ENCODE measurements at places on chromosomes 1 and 21.

DNA sequence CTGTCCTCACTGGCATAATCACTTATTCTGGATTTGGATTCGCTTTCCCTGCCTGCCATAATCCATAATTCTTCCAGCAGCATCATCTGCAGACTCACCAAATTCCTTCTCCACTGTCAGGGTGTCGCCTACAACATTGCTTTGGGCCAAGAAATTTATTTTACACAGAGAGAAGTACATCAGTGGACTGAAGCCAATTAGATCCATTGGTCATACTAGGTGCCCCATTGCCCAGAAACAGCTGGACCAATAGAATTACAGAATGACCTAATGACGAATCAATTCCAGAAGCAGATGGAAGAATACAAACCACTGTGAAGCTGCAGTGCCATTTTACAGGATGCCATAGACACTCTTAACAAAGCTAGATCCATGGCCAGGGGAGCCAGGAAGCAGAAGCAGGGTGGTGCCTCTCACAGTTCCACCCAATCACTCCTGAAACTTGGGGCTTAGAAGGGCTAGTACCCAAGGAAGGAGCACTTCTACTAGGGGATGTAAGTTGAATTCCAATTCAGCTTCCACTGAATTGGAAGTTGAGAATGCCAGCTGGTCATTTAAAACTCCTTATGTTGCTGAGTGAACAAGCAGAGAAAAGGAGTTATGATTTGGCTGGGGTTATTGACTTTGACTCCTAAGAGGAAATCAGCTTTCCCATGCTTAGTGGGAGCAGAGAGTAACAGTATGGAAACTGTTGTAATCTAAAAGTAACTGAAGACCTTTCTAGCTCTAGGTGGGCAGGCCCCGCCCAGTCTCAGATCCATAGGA, 44.0 kb downstream of the EDN2 start:
- DNase-seq: no peak

DNA sequence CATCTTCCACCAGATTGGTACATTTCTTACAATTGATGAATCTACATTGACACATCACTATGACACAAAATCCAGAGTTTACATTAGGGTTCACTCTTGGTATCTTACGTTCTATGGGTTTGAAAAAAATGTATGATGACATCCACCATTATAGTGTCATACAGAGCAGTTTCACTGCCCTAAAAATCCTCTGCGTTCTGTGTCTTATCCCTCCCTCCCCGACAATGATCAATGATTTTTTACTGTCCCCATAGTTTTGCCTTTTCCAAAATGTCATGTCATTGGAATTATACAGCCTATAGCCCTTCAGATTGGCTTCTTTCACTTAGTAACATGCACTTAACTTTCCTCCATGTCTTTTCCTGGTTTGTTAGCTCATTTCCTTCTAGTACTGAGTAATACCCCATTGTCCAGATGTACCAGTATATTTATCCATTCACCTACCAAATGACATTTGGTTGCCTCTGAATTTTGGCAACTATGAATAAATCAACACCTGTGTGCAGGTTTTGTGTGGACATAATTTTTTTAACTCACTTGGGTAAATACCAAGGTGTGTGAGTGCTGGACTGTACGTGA, 80.9 kb upstream of the CDC42BPA start:
- DNase-seq: no peak

- DNase-seq: no peak
Measured at GRCh38 chr1:227388214-227389168, 70.2 kb upstream of the CDC42BPA start.

DNA sequence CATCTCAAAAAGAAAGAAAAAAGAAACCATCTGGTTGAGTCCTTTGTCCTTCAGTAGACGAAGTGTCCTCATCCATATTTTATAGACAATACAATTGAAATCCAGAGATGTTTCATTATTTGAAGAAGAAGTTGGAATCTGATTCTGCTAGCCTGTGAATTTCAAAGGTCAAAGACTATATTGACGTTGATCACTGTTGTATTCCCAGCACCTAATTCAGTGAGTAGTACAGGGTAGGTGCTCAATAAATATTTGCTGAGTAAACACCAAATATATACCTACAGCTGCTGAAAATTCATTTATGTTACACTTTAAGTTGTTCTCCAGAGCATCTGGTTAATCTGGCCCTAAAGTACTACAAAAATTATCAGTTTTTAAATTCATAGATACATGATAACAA, 135.2 kb downstream of the CACNA1E start:
- no peak for DNase-seq

- no peak for DNase-seq
Measured at GRCh38 chr1:202858331-202858730, 30.6 kb downstream of the RABIF start.

DNA sequence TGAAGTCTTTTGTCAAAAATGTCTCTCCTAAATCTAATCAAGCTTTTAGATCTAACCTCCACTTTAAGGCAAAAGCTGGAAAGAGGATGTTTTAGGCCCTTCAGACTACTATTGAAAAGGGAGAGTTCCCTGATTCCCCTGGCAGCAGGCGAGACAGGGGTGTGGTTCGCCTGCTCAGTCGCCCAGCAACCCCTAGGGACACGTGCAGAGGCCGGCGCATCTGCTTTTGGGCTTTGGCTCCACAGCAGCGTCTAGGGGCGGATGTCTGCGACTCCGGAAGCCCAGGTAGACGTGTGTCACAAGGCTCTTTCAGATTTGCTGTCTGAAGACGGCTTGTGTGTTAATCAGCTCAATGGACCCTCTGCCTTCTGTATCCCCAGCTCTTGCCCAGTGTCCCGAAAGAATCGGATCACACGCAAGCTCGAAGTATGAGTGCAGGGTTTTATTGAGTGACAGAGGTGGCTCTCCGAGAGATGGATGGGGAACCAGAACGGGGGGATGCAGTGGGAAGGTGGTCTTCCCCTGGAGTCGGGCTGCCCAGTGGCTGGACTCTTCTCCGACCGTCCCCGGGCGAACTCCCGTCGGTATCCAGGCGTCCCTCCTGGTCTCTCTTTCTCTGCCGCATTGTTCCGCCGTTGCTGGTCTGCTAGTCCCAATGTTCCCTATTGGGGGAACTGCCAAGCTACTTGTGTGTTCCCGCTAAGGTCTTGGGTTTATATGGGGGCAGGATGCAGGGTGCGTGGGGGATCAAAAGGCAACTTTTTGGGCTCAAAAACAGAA, 45.5 kb downstream of the OLFML2B start:
- DNase-seq: no peak

- DNase-seq: no peak
Measured at GRCh38 chr1:81617308-81617967, 183.3 kb upstream of the ADGRL2 start.

GRCh38 chr1:41777695-41778094, 141.0 kb downstream of the HIVEP3 start:
- DNase-seq: no peak

DNA sequence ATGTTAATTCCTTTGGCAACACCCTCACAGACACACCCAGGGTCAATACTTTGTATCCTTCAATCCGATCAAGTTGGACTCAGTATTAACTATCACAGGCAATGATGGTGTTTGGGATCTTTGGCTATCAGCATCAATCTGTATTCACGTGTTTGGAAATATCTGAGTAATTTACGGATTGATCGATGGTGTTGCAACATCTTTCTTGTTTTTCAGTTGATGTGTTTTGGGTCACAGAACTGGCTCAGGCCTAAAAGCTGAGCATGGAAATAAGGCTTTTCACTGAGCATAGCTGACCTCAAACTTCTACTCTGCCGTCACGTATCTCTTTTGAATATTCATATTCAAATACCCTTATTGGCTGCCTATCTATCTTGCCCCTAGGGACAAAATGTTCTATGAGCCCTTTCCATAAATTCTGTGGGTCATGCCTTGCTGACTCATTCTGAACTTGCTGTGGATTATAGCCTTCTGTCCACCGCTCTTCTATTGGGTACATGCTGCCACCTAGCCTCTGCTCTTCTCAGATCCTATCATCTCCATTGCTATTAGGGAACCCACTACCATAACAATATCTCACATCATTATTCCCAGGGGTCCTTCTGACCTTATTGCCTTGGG, 156.0 kb downstream of the PDE4B start:
- no peak for DNase-seq

- DNase-seq: no peak
Measured at GRCh38 chr1:43874716-43875115, 58.9 kb upstream of the ARTN start.

- DNase-seq: no peak
Measured at GRCh38 chr1:191696354-191696753, 461.9 kb upstream of the RGS18 start.

GRCh38 chr1:169588785-169589485, 2.7 kb upstream of the F5 start:
- no peak for DNase-seq

DNA sequence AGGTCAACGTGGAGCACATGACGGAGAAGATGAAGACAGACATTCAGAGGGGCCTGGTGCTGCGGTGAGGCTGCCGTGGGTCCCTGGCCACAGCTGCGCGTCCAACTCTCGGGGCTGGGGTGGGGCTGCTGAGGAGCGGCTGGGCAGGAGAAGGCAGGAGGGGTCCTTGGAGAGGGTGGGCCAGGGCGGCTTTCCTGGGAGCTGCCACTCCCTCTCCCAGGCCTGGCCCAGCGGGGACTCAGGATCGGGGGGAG, 14.4 kb downstream of the CFAP410 start:
- no peak for DNase-seq

DNA sequence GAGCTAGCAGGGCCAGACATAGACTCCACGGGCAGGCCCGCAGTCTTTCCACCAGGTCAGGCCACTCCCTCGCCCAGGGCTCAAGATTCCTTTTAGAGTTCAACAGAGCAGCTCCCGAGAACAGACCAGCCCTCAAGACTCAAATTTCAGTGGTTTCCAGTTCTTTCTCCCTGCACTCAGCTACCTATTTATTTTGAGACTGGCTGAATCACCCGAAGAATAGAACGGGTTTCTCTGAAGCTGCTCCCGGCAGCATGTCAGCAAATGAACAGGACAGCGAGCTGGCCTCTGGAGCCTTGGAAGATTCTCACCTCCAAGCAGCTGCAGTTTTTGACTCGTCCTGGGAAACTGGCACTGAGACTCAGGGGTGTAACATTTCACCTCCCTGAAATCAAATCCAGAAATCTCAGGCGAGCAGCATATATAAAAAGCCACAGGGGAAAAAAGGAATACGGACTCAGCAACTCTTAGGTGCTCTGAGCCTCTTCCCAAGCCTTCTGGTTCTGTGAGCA, 177.9 kb downstream of the CLIC6 start:
- no peak for DNase-seq

DNA sequence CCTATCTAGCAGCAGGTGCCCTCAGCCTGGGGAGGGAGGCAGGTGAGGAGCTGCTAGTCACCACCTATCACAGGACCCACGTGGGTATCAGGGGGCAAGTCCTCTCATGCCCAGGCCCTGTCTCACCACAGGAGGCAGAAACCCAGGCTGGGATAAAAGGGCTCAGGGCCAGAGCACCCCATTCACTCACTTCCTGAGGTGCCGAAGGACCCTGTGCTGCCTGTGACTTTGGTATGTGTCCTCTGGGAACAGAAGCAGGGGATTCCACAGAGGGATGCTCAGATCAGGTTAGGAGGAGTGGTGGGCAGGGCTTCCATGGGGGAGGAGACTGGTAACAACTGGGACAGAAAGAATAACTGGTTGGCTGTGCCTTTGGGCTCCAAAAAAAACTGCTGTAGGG, at the start of gene LCE1E:
Gene LCE1E, plus strand, starts transcription at position 181 of the 400 bp plus-strand sequence. CDS start 1,043 bp downstream, outside the sequence.
- no peak for DNase-seq

DNA sequence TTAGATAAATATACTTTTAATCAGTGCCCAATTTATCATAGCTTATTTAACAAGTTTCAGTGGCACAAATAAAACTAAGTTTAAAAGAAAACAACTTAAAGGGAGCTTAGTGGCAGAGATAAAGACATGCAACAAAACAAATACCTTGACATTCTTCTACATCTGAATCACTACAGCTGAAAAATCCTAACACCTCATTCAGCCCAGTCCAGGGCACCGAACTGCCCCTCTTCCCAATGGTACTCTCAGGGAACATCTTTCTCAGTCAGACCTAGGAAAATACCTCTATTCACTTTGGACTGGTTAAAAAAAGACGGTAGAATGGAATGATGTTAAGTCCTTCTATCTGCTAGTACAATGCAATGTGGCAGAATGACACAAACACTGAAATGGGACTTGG, 8.3 kb downstream of the OTUD7B start:
- DNase-seq: no peak

- DNase-seq: no peak
Measured at GRCh38 chr1:87928623-87929022, 599.9 kb downstream of the LMO4 start.

DNA sequence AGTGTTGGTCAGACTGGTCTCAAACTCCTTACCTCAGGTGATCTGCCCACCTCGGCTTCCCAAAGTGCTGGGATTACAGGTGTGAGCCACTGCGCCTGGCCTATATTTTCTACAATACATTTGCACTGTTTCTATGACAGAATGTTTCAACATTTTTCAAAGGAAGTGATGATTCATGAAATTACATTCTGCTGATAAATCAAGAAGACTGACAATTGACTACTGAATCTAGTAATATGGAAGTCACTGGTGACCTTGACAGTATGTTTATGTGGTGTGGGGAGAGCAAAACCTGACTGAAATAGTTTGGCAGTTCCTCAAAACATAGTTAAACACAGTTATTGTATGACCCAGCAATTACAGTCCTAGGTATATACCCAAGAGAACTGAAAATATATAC, 18.1 kb downstream of the LRIF1 start:
- DNase-seq: no peak

DNA sequence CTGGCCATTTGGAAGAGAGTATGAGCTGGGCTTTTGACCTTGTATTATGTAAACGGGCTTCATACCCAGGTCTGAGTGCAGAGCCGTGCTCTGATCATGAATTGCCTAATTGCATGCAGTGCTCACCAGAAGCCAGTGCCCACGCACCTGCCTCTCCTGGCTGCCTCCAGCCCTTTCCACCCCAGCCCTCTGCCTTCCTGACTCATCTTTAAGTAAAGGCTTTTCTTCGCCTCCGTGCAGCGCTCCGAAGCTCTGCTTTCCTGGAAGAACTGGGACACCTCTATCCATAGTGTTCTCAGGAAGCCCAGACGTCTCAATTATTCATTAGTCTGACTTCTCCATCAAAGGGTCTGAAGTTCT, 413.7 kb downstream of the PTPRU start:
- DNase-seq: no peak

DNA sequence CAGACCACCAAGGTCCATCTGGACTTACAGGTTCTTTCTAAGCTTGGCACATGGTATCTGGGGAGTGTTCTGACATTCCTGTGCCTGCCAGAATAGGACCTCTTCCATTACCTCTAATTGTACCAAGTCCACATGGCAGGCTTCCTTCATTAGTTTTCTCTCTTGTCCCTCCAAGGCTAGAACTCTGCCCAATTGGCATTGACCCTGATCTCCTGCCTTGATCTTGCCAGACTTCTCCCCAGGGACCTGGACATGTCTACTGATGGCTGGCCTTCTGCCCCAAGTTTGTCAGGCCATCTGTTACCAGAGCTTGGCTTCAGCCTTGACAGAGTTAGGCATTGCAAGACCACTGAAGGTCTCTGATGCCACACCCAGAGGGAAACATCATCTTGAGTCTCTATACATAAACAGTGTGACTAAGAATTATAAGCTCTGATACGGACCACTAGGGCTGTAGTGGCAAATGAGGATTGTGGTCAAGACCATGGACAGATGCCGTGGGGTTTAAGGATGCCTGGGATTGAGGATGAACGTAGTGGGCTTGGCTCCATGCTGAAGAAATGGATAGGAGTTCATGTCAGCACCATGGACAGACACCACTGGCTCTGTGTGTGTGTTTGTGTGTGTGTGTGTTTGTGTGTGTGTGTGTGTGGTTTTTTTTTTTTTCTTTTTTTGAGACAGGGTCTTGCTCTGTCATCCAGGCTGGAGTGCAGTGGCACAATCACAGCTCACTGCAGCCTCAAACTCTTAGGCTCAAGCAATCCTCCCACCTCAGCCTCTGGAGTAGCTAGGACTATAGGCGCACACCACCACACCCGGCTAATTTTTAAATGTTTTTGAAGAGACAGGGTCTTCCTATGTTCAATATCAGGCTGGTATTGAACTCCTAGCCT, 19.5 kb upstream of the PSMB2 start:
- DNase-seq: no peak

All from stimulated activated CD8-positive, alpha-beta memory T cell treated with anti-CD3 and anti-CD28 coated beads, Interleukin-2, amount 100 ng/mL, for 48 hours (primary cell).